CD4-positive, alpha-beta T cell treated with Interferon gamma for 1 hour (primary cell): ENCODE measurements at places on chromosomes 3 and 15.

- no peak for DNase-seq
These were observed 97.9 kb downstream of the NAALADL2 start for GRCh38 chr3:174957081-174957480.

DNA sequence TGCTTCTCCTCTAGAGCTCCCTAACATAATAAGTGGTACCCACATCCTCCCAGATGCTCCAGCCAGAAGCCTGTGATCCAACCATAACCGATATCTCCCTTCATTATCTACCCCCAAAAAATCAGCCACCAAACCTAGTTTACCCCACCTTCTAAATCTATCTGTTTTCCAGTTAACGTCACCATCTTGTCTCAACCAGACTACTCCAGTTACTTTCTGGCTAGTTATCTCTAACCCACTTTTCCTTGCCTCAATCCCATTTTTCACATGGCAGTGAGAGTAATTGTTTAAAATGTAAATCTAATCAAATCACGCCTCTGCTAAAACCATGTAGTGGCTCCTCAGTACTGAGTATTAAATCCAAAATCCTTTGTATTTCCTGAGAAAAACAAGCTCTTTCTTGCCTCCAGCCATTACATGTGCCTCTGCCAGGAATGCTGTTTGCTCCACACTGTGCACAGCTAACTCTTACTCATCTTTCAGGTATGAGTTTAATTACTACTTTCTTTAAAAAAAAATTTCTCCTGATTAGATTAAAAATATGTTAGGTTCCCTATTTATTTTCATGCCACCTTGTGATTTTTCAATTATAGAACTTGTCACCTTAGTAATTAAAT lies 15.4 kb downstream of the CCDC54 start:
- no peak for DNase-seq

DNA sequence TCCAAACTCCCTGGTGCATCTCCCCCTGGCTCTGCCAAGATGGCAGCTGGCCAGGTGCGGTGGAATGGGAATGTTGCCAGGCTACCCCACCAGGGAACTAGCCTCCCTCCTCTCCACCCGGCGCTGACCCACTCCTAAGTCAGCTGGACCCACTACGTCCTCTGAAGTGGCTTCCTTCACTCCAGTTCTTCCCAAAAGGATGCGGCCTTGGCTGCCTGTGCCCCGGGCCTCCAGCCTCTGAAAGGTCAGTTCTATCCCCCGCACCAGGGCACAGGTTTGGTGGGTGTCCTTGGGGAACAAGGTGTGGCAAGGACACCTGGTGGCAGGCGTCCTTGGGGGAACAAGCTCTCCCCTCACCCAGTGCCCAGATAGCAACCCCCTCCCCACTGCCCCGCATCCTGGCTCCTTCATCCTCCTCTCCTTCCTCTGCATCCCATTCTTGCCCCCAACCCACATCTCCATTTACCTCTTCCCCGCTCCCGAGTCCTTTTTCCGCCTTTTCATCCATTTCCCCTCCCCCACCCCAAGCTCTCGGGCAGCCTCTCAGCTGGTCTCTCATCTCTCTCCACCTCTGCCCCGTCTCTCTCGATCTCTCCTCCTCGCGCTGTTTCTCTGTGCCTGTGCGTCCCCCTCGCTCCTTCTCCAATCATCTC lies 54.0 kb downstream of the LHFPL4 start:
- DNase-seq = no peak

DNA sequence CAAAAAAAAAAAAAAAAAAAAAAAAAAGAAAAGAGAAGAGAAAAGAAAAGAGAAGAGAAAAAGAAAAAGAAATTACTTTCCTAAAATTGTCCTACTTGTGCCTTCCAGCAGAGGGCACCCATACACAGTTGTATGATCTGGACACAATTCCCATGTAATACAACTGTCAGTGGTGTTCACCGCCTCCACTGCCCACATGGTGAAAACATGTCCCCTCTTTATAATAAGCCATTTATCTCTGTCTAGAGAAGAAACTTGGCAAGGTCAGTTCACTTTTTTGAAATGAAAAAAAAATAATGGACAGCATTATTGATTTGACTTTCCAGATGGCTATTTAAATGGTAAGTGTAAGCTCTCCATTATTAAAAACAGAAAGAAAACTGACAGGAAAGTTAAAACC lies 459.4 kb downstream of the GBE1 start:
- DNase-seq = no peak

- DNase-seq = no peak
These were observed 320.4 kb upstream of the PROK2 start for GRCh38 chr3:72105306-72105705.

DNA sequence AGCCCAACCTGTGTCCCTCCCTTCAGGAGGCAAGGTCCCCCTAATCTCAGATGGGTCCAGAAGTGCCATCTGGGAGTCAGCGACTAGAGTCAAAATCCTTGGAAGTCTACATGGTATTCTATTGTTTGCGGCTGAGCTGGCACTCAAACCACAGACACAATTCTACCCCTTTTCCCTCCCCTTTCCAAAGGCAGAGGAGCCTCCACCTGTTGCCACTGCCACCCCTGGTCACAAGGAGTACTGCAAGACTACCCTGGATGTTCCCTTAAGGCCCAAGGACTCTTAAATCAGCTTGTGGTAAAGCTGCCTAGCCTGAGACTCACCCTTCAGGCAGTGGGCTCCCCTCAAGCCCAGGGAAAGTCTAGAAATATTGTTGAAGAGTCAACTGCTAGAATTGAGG lies 4.3 kb upstream of the OR5H6 start:
- no peak for DNase-seq

DNA sequence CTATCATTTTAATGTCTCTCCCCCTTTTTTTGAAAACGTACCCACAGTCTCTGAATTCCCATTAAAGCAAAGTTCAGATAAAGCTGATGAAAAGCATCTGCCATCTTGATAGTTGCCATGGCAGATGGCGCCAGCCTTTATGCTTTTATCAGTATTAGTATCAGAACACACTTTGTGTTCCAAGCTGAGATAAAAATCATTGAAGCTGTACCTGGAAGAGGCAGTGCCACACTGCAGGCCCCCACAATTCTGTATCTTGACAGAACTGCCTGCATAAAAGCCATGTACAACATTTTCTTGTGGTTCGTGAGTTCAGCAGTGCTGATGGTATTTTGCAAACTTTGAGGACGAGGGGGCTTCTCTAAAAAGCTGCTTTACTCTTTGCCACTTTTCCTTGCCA lies 311.7 kb downstream of the SATB1 start:
- no peak for DNase-seq

DNA sequence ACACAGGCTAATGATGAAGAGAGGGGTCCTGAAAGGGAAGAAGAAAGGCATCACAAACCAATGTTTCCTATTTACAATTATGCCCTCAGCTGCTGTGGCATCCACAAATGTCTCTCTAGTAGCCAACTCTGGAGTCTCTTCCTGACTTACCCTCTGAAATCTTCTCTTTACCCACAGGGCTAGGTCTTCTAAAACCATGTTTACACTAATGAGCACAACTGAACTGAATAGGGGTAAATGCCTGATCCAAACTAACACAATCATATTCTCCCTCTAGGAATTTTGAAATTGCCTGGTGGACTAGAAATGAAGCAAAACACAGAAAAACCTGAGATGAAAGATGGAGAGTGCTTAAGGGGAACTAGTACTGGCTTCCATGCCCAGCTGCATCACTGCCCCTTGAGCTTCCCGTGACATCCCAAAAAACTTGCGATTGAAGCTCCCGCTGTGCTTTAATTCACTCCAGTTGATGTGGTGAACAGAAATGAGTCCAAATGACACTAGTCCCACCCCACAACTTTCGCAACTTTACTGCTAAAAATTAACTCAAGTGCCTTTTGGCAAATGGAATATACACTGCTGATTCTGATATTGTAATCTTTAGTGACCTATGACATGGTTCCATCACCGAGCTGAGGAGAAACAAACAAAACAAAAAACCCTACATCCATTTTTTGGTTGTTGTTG lies 32.8 kb downstream of the CFAP20DC start:
- DNase-seq = no peak
